ENCODE measurements at places on chromosomes 5 and 9. TPM values are rescaled to one million over a fixed set of nuclear protein-coding genes. Genes with fewer than 3 reads are reported as not detected.

TUSC1 gene
- polyA plus RNA-seq: 14.9 TPM

DNA sequence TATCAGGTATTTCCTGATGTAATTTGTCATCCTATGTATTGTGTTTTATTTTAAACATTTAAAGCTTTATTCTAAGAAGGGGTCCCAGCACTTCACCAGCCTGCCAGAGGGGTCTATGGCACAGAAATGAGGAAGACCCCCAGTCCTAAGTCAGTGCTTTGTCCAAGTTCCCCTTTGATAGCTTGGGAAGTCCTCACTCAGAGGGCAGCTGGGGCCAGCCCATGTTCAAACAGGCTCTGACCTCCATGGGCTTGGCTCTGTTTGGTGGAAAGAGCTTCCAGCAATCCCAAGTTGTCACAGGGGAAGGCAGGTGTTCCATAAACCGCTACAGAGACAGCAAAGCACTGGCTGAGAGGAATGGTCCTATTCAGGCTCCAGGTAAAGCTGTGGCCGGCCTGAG lies 26.6 kb upstream of the AKNA start:
- DNase-seq: no peak

DNA sequence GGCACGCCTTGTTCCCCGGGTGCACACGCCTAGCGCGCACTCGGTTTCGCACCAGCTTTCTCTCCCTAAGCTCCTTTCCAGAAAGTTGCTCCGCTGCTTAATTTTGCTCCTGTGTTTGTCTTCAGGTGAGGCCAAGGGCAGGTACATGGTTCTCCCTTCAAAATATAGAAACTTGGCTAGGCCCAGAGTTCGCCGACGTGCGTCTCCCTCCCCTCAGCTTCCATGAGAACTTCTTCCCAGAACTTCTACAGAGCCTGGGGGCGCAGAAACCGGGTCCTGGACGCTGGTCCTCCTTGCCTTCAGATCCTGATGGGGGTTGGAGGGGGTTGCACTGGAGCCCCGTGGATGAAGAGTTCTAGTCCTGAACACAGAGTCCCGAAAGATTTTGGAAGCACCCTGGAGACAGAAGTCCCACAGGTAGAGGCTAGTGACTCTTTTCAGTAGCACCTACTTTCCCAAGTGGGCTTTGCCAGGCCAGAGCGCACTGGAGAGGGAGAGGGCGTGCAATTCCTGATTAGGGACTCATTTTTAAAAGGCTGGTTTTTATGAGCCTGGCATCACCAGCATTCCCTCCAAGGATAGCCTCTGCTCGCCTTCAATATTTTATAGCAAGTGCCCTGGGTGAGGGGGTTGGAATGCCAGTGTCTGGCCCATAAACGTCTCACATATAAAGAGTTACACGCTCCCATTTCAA lies 128.4 kb downstream of the TMEM174 start:
- DNase-seq: no peak

GRCh38 chr9:88571419-88571818 lies 36.4 kb downstream of the NXNL2 start:
- no peak for DNase-seq

- no peak for DNase-seq
Measured at GRCh38 chr5:142492781-142493281, 168.0 kb upstream of the SPRY4 start.

HRH2 gene
- 2.6 TPM for polyA plus RNA-seq

DNA sequence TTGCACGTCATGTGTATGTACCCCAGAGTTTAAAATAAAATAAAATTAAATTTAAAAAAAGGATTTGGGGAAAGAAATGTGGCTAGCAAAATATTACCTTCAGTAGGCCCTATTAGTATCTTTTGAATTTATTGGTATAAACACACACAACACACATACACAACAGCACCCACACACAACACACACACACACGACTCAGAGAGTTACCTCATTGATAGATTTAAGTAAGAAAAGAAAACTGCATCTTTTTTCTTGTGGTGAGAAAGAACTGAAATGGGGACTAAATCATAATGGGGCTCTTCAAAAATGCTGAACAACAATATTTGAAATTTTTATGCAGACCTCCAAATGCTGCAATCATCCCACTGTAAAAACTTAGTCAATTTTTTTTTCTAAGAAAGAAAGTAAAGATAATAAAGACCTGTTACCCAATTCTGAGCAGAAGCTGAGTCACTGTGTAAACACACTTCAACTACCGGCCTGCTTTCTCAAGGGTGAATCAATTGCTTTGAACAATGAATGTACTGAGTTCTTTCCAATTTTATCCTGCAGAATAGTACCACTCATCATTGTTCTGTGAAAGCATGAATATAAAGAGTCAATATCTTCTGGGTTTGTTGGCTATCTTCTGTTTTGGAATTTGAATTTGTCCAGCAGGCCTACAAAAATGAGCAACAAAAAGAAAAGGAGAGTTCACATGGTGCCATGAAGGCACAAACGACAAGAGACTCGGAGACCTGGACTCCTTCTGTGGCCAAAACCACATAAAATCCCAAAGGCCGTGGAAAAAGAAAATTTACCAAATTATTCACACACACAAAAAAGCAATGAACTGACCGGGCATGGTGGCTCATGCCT lies 57.9 kb upstream of the CCNG1 start:
- no peak for DNase-seq

DNA sequence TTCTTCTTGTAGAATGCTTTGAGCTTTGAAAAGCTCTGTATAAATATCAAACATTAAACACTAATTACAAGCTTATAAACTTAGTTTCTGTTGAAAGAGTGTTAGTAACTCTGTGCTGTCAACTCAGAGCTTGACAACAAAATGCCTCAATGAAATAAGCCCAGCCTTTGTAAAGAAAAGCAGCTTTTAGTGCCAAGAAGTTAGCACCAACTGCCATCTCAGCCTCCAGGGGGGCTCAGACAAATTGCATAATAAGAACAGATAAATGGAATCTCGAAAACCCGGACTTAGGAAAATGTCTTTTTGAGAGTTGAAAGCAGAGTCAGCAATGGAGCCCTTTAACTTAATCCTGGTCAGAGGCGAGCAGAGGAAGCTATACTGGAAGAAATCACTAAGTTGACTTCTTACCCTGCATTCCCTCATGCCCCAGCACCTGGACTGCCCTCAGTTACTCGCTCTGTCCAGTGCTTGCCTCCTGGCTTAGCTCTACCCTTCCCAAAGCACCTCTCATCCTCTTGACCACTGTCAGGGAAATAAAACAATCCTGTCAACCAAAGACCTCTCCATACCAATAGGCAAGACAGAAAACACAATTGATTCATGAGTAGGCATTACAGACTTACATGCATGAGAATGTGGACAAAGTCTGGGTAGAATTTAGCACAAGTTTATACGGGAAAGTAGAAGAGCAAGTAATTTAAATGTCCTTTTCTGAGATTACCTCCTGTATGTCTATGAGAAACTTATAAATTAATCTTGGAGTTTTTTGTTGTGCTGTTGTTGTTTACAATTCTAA lies 352.7 kb downstream of the ZNF608 start:
- DNase-seq: no peak

DNA sequence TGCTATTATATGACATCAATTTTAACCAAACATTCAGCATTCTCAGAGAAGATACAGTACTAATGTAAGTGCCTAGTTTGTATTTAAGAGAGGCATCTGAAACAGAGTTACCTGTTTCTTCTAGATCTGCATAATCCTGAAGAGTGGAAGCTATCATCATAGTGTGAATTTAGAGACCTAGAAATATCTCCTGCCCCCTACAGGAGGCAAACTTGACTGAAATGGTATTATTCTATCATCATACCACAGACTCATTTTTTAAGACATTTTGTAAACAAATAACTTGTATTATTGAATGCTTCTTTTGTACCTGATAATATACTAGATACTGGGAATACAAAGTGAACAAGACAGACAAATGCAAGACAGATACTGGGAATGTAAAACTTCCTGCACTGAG lies 216.8 kb upstream of the RPS23 start:
- no peak for DNase-seq

NINJ1 gene
- 33.6 TPM for polyA plus RNA-seq

LECT2 gene
- polyA plus RNA-seq: 5.2 TPM
